ENCODE measurements at places on chromosomes 2 and 18.

GRCh38 chr2:45289997-45290709 is 280.9 kb upstream of the SIX2 start:
- no peak for DNase-seq

DNA sequence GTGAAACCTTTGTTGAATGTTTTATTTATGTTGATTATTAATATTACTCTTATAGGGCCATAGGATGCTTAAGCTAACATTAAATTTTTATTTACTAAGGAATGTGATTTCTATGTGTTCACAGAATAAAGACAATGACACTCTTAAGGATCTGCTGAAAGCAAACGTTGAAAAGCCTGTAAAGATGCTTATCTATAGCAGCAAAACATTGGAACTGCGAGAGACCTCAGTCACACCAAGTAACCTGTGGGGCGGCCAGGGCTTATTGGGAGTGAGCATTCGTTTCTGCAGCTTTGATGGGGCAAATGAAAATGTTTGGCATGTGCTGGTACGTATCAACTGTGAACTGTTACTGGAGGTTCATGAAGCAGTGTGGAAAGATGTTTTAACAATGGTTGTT is 20.4 kb downstream of the GORASP2 start:
- DNase-seq = no peak

DNA sequence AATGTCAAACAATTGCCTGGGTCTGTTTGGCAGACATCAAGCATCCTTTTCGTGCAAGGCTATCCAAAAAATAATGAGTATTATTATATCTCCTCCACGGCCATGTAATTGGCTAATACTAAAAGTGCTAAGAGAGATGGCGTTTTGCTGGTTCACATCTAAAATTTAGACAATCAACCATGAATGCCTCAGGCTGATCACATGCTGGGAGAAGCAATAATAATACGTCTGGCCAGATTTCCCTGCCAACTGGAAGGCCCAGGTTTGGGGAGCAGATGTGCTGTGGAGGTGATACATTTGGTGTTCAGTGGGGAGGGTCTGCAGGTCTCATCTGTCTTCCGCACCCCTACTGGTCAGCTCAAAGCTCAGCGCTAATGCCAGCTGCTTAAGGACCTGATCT is 60.3 kb upstream of the CREB1 start:
- no peak for DNase-seq

GRCh38 chr2:25700221-25700660 is 26.9 kb upstream of the DTNB start:
- DNase-seq = no peak

Measured in GOT3 (cell line).